NCI-H2107 (cell line): ENCODE measurements at places on chromosomes 1 and 21.

GRCh38 chr1:147808025-147808424, 47.6 kb upstream of the GJA5 start:
- DNase-seq: no peak

DNA sequence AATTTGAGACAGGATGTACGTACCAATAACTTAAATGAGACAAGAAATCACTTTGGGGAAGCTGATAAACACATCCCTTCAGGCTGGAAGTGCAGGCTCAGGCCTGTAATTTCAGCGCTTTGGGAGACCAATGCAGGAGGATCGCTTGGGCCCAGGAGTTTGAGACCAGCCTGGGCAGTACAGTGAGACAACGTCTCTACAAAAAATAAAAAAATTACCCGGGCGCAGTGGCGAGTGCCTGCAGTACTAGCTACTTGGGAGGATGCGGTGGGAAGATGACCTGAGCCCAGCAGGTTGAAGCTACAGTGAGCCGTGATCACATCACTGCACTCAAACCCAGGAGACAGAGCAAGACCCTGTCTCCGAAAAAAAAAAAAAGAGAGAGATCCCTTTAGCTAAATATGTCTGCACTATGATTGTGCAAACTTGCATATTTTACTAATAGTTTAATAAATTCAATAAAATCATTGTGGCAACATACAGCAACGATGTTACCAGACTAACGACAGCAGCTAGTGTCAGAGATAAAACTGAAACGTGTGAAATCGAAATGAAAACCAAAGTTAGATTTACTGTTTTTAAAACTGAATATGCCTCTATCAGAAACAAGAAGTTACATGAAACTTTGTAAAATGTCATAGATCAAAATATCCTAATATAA, 54.7 kb downstream of the CD2 start:
- DNase-seq: no peak

DNA sequence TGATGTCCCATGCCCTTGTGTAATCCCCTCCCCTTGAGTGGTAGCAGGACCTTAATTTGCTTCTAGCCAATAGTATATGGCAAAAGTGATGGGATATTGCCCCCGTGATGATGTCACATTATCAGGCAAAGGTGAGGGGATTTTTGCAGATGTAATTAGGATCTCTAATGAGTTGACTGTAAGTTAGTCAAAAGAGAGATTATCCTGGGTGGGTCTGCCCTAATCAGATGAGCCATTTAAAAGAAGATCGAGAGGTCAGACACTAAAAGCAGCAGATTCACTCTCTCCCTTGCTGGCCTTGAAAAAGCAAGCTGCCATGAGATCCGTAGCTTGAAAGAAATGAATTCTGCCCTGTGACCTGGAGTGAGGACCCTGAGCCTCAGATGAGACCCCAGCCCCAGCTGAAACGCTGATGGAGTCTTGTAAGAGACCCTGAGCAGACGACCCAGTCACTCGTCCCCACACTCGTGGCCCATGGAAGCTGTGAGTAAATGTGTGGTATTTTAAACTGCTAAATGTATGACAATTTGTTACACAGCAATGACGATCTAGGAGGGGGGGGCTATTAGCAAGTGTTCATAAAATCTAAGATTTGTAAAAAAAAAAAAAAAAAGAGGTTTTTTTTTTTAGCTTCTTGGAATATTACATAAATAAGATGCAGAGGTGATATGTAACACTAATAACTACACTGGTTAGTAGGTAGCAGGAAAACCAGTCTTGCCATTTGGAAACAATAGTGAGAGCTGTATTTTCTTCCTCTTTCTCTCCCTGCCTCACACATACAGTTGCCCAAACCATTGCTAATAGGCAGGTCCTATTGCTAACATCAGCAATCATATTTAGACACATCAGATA, 50.3 kb upstream of the TARBP1 start:
- no peak for DNase-seq

DNA sequence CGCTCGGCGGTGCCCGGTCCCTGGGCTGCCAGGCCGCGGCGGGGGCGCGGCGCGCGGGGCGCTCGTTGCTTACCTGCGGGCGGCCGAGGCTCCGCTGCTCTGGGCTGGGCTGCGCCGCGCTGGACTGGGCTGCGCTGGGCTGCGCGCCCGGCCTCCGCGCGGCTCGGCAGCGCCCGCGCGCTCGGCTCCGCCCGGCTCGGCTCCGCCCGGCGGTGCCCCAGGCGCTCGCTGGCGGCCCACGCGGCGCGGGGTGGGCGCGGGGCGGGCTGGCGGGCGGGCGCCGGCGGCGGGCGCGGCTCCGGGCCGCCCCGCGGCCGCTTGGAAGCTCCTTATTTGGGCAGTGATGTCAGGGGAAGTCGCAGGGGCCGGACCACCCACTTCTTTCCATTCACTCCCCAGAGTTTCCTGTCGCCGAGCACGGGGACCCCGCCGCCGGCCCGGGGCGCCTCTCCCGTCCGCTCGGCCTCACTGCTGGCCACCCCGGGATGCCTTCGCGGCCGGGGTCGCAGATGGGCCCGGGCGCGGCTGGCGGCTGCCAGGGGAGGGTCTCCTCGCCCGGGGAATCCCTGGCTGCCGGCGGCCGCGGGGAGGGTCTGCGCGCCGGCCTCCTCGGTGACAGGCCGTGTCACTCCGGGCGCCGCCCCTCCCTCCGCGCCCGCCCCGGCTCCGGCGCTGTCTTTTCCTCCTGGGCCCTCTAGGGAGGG, 177.7 kb upstream of the EDN2 start:
- no peak for DNase-seq

GRCh38 chr21:25390701-25391100, 216.6 kb downstream of the MRPL39 start:
- DNase-seq: no peak

DNA sequence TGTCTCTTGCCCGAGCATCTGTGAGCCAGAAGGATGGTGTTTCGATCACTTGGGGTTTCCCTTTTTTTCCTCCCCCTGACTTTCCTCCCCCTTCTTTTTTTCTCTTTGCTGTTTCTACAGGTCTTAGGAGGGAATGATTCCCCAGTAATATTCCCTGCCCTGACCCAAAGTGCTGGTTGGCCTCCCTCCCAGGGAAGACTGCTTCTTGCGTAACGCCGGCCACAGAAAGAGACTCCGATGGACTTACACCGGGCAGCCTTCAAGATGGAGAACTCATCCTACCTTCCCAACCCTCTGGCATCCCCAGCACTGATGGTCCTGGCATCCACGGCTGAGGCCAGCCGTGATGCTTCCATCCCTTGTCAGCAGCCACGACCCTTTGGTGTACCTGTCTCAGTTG, 6.8 kb downstream of the RNF220 start:
- no peak for DNase-seq

- no peak for DNase-seq
Observed at GRCh38 chr1:235145639-235146038, 15.4 kb downstream of the RBM34 start.

DNA sequence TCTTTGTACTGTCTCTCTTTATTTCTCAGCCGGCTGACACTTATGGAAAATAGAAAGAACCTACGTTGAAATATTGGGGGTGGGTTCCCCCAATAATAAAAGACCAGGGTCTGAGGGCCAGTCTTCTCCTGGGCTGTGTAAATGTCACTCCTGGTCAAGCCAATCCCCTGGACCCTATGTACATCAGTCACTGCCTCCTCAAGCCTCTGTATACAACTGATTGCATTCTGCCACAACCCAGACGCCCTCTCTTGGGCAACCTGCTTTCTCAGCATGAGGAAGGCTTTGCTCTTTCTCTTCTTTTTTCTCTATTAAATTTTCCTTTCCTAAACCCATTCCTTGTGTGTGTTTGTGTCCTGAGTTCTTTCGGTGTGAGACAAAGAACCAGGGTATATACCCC, 84.1 kb upstream of the SERBP1 start:
- no peak for DNase-seq

GRCh38 chr1:233865216-233865615, 39.3 kb upstream of the SLC35F3 start:
- DNase-seq: no peak

DNA sequence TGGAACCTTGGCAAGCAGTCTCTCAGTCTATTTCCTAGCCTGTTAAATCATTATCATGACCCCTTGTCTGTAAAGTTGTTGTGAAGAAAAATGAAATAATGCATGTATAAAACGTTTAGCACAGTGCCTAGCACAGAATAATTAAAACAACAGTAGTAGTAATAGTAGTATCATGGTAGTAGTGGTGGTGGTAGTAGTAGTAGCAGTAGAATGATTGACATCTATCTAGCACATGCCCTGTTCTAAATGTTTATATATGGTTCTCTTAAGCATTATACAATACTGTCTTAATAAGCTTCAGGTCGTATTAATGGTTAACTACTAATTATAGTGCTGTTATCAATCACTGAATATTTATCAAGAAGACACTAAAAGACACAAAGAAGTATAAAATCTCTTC, 46.7 kb downstream of the GPR3 start:
- DNase-seq: no peak

- DNase-seq: no peak
Observed at GRCh38 chr1:173507847-173508209, 30.7 kb downstream of the PRDX6 start.

DNA sequence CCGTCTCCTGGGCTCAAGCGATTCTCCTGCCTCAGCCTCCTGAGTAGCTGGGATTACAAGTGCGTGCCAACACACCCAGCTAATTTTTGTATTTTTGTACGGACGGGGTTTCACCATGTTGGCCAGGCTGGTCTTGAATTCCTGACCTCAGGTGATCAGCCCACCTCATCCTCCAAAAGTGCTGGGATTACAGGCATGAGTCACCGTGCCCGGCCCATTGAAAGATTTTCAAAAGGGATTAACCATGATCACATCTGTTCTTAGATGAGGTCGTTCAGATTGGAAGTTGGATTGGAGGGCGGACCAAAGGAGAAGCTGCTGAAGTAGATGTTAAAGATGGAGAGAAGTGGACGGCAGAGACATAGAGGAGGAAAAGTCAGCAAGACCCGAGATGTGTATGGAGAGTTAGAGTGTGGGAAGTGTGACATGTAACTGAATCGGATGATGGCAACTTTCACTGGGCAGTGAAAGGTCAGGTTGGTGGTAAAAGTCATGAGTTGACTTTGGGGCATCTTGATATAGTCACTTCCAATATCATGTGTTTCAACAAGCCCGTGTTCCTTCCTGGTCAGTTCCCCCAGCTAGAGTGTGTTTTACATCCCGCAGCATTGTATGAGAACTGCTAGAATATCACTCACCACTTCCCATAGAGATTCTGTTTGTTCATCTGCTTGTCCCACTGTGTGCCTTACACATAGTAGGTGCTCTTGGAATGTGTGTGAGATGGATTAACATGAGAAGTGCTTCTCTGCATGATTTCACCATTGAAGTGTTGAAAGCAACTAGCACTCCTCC, 54.4 kb upstream of the TINAGL1 start:
- DNase-seq: no peak

- no peak for DNase-seq
Observed at GRCh38 chr21:39105836-39106235, 77.4 kb downstream of the PSMG1 start.

DNA sequence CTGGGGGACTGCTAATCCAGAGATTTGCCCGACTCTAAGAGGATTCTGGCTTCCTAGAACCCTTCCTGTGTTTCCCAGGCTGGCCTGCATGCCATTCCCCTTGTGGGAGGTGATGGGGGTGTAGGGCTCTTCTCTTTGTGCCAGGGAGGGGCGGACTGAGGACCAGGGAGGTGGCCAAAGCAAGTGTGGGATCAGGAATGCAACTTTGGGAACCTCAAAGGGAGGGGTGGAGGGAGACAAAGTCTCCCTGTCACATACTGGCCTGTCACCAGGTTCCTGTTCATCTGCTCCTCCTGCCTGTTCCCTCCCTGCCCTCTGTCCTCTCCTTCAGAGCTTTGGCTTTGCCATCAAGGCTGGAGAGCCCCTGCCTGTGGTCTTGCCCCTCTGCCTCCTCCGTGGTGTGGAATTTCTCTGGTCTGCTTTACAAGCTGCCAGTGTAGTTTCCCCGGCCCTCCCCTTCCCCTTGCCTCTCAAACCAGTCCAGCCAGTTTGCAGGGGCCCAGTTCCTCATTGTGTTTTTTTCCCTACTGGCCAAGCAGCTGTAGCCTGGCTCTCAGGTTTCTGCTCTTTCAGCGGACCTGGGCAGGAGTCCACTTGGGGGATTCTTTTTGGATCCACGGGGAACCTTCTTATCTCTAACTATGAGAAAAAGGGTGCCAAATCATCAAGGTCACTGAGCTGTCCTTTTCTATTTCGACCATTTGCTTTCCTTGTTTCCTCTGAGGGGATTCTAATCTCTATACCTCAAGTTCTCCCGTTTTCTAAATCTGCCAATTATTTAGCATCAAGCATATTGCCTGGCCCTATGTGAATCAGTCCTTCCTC, 1.8 kb downstream of the CGN start:
- DNase-seq: no peak

DNA sequence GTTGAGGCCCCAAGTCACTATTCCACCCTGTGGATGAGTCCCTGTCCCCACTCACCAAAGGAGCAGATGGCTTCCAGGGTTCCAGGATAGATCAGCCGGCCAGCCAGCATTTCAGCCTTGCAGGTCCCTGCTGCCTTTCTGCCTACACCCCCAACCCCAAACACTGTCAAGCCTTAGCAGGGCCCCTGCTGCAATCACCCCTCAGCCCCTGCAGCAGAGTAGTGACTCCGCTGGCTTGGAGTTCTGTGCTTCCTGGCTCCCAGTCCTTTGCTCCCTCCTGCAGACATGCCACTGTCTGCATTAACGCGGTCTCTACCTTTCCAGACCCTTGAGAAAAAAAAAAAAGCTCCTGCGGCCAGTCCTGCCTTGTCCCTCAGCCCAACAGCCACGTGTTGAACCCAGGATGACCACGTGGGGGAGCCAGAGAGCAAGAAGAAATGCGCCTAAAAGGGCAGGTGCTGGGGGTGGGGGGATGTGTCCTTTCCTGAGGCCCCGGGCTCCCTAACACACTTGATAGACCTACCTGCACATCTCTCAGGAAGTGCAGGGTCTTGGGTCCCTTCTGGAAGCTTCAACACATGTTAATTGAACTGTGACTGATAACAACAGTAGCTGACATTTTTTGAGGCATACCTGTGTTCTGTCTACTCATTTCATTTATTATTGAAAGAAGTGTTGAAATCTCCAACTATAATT, 37.4 kb downstream of the RASSF5 start:
- peak; percentile 47 for DNase-seq

- DNase-seq: peak; percentile 71
Observed at GRCh38 chr1:151594143-151594625, 17.7 kb upstream of the SNX27 start.

GRCh38 chr1:179831852-179832699, 45.5 kb downstream of the TOR1AIP2 start:
- DNase-seq: no peak

DNA sequence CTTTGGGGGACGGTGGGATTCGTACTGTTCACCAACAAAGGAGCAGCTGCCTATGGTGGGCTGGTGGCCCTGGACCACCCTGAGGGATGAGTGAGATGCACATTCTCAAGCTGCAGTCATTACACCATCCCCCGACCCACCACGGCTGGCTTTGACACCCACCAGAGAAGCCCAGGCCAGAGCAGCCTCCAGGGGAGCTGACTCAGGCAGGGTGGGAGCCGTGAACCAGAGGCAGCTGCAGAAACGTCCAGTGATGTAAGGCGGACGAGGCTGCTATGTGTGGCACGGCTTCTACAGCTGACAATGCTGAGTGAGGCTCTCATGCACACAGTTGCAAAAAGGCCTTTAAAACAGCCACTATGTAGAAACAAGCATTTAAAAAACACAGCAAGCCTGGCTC, 40.1 kb downstream of the CHAF1B start:
- DNase-seq: no peak
